ENCODE measurements at places on chromosomes 16 and 17. TPM values are rescaled to one million over a fixed set of nuclear protein-coding genes. Genes with fewer than 3 reads are reported as not detected.
A peak's percentile ranks its signal among the peaks of the same experiment; 100 is the strongest.

Gene TEX14
- total RNA-seq = 0.11 TPM

- no peak for DNase-seq
- H3K27ac ChIP-seq = no peak overlapping the region
- no peaks in the 10 kb centered on the region for H3K36me3 ChIP-seq
- H3K4me1 ChIP-seq = no peaks in the 10 kb centered on the region
Observed at GRCh38 chr16:51553910-51554309, 402.8 kb upstream of the SALL1 start.

Gene GPR179
- total RNA-seq = 0.09 TPM

Gene RAB26
- total RNA-seq = 0.55 TPM

DNA sequence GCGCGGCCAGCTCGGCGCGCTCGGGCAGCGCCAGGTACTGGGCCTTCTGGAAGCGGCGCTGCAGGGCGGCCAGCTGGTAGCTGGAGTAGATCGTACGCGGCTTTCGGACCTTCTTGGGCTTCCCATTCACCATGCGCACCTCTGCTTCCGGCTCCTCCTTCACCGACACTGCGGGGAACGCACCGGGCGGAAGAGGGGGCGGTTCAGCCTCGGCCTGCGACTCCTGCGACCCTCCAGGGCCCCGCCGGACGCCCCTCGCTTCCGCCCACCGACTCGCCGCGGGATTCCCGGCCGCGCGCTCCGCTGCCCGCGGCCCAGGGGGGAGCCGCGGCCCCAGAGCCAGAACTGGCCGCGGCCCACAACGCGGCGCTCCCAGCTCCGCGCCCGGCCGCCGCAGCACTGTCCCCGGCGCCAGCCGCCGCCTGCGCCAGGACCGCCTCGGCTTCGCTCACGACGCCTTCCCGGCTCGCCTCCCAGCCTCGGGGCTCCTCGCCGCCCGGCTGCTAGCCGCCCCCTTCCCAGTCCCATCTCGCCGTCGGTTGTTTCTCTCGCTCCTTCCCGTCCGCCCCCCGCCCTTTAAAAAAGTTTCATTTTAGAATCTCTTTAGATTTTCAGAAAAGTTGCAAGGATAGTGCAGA is 1.5 kb downstream of the DLX3 start:
- peak overlapping the region; percentile 51 for H3K4me3 ChIP-seq
- no peaks in the 10 kb centered on the region for H3K36me3 ChIP-seq
- H3K27me3 ChIP-seq = peaks cover 53% of the 10 kb centered on the region
- no peak for DNase-seq

Data from CD8-positive, alpha-beta memory T cell (primary cell).